Activated CD4-positive, alpha-beta T cell treated with anti-CD3 and anti-CD28 coated beads, Interleukin-2, amount 50 U/mL, for 24 hours (primary cell): ENCODE measurements at places on chromosomes 3 and 15.

GRCh38 chr15:64006642-64007041, 39.6 kb downstream of the DAPK2 start:
- DNase-seq, result no peak

DNA sequence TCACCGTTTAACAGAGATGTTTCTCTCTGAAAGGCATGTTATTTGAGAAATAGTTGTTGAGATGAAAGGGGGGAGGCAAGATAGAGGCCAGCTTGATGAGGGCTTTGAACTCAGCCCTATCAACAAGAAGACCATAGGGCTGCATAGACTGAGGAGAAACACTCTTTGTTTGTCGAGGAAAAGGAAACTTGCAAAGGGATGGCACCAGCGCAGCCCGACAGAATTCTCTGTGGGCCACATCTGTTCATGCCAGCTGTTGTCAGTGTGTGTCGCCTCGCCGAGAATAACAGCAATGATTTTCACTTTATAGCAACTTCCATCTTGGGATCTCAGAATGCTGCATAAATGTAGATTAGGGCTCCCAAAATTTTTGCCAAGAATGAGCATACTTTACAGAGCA, 478.3 kb upstream of the TPRG1 start:
- DNase-seq, result no peak

- no peak for DNase-seq
Observed at GRCh38 chr3:134464064-134464688, 21.6 kb downstream of the ANAPC13 start.

DNA sequence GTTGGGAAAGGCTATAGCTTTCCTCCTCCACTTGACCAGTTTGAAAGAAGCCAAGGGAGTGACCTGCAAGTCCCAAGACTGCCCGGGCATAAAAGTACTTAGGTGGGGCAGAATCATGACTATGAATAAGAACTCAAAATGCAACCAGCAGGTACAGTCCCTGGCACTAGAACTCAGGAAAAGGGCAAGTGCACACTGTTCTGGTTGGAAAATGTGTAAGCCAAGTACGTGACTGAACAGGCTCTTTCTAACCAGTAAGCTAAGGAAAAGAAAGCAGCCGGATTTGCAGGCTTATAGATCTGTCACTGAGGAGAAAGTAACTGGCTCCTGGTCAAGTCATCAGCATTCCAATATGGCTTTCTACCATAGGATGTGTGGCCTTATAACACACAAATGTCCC, 101.2 kb upstream of the SLC4A7 start:
- DNase-seq, result no peak

DNA sequence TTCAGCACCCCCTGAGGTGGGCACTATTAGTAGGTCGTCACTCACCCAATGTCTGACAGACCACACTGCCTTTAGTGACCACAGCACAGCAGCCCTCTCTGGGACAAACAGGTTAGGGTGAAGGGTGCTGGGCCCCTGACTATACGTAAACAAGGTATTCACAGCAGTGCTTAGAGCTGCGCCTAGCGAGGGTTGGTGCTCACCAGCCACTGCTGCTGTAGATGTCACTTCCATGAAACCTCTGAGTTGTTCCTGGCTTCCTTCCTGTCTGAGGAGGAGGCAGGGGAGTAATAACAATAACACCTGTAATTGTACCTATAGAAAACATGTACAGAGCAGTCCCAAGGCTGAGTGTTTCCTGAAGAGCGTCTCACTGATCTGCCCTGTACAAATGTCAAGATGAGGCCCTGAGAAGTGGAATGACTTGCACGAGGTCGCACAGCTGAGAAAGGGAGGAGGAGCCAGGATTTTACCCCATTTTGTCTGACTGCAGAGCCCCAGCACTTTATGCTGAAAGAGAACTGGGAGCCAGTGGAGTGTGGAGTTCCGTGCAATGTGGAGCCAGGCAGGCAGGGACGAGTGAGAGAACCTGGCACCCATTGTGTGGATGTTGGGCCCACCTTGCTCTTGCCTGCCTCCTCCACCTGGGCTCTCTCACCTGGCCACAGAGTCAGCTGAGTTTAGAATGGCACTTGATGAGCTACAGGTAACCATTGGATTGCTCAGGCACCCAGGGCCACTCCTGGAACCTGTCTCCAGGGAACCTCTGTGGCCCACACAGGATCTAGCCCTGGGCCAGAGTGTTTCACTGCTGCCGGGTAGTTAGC, 93.8 kb downstream of the DNAJB8 start:
- no peak for DNase-seq

- no peak for DNase-seq
Observed at GRCh38 chr3:23068016-23068728, 135.0 kb upstream of the UBE2E2 start.

- DNase-seq, result no peak
Observed at GRCh38 chr3:11195201-11195600, 40.9 kb downstream of the HRH1 start.
